Esophagus squamous epithelium (tissue), 5 donors: ENCODE measurements at places on chromosomes 4 and X.

- DNase-seq, result no peak
These were observed 860.9 kb upstream of the LCORL start for GRCh38 chr4:18882468-18882867.

GRCh38 chr4:56870946-56871345 is 36.8 kb upstream of the REST start:
- no peak for DNase-seq

- no peak for DNase-seq
These were observed 57.7 kb upstream of the TXK start for GRCh38 chr4:48191758-48192157.

DNA sequence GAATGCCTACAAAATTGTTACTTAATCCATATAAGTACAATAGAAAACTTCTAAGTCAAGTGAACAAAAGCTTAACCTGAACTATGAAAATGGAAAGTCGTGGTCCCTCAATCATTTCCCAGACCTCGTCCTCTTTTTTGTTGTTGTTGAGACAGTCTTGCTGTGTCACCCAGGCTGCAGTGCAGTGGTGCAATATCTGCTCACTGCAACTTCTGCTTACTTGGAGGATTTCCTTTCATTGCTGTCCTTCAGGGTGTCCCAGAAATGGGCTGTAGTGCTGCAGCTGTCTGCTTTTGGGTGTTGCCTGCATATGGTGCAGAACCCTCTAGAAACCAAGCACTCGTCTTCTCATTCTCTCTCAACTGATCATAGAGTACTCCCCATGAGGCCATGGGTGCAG is 75.0 kb upstream of the IL2 start:
- DNase-seq, result no peak

GRCh38 chr4:8707045-8707781 is 114.6 kb downstream of the CPZ start:
- DNase-seq, result no peak
